AML-193 (cell line): ENCODE measurements at places on chromosomes 6 and 20.
A peak's percentile ranks its signal among the peaks of the same experiment; 100 is the strongest.

DNA sequence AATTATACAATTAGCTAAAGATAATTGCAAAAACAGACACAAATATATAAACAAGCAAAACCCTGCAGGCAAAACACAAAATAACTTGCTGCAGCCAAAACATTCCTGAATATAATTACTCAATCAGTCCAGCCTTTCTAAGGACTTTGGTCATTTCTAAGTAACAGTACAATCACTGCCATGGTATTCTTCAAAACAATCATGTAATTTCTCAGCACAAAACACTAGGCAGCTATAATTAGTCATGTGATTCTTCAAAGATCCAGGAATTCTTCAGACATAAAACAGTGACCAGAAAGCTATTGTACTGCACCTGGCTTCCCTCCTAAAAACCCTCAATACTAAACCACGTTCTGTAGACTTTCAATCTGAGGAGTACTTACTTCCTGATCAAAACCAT is 881.1 kb downstream of the EPHA7 start:
- DNase-seq: no peak

DNA sequence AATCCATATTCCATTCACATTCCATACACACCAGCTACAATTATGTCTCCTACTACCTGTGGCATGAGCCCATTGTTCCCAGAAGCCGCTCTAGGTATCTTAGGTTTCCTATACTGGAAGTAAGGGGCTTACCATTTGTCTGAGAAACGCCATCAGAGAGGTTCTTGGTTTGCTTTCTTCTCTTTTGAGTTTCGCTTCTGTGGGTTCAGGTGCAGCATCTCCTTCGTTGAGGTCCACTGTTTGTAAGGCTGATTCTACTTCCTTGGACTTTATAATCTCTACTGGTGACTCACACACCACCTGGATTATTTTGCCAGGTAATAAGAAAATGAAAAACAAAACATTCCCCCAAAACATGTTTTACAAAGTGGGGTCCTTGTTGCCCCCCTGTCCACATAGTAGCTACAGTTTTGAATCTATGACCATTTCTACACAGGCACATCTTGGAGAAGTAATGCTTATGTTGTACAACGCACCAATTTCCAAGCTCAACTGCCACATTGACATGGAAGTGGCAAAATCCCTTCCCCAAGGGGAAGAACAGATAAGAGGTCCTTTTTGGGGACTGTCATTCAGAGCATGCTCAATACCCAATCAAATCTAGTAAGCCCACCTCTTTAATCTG is 103.5 kb downstream of the BCAS1 start:
- DNase-seq: no peak

GRCh38 chr20:53629436-53629835 is 35.8 kb upstream of the ZNF217 start:
- DNase-seq: no peak

- no peak for DNase-seq
Observed at GRCh38 chr6:168700880-168701279, 259.9 kb downstream of the SMOC2 start.

- no peak for DNase-seq
Observed at GRCh38 chr6:35148167-35148741, 7.1 kb upstream of the TCP11 start.

- DNase-seq: peak; percentile 0
Observed at GRCh38 chr20:51700809-51701285, 67.3 kb downstream of the ATP9A start.

- DNase-seq: no peak
Observed at GRCh38 chr20:59837623-59838394, 95.6 kb downstream of the SYCP2 start.

- no peak for DNase-seq
Observed at GRCh38 chr6:26331218-26332073, 33.6 kb upstream of the BTN3A2 start.

GRCh38 chr20:1509237-1509636 is 18.0 kb upstream of the SIRPB2 start:
- peak; percentile 52 for DNase-seq

GRCh38 chr6:12266571-12266970 is 23.6 kb upstream of the EDN1 start:
- peak; percentile 86 for DNase-seq

- DNase-seq: no peak
Observed at GRCh38 chr20:45783656-45784294, 7.9 kb downstream of the WFDC3 start.

DNA sequence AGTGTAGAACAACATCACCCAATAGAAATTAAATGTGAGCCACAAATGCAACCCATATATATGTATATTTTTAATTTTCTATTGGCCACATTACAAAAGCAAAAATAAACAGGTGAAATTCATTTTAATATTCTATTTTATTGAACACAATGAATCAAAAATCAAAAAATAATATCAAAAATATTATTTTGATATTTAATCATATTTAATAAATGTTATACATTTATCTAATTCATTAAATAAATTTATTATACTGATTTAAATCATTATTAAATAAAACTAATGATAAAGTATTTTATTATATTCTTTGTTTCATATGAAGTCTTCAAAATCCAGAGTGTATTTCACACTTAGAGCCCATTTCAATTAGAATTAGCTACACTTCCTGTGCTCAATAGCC is 98.4 kb upstream of the MANEA start:
- DNase-seq: no peak

DNA sequence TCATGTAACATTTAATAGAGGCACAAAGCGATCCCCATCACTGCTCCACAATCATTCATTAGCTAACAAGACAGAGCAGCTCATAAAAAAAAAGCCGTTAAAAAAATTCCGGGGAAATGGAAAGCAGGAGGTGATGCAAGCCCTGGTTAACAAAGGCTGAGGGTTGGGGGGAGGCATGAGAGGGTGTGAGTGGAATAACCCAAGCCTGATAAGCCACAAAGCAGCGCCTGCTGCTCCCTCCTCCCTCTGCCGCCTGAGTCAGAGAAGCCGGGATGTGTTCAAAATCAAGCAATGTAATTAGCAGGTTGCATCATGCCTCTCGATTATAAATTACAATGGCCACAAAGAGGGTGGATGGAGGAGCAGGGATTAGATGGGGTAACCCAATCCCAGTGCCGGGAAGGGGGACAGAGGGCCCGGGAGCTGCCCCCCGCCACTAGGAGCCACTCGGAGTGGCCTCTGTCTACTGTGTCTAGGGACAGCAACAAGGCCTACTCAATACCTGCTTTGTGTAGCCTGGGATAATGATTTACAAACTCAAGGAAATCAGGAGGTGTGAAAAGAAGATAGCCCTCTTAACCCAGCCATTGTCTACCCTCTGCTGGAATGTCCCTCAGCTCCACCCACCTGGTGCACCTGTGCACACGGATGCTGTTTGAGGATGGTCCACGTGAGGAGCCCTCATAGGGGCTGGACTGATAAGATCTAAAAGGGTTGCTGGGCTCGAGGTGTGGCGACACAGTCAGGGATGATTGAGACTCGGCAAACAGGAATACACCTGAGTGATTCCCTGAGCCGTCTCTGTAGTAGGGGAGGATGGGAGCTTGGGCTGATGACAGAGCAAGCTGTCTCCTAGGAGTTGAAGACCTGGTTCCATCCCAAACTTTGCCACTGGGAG is 156.9 kb downstream of the VEGFA start:
- DNase-seq: no peak

GRCh38 chr6:169641461-169642085 is 60.3 kb downstream of the WDR27 start:
- no peak for DNase-seq

GRCh38 chr6:134347885-134348805 is 30.2 kb upstream of the SGK1 start:
- no peak for DNase-seq

DNA sequence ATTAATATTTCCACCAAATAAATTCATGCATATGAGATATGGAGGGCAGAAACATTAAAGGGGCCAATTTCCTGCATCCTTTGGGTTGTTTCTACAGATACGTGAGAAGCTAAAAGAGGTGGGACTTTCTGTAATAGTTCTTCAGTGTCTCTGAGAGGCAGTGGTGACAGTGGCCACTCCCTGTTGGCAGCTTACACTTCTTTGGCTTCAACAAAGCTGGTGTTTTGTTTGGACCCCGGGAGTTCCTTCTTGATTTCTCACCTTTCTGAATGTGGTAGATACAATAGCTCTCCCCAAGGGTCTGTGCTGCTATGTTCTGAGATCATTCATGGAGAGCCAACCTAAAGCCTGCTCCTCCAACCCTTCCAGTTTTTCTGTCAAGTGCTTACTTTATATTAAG is 7.8 kb downstream of the PLCB1 start:
- no peak for DNase-seq

DNA sequence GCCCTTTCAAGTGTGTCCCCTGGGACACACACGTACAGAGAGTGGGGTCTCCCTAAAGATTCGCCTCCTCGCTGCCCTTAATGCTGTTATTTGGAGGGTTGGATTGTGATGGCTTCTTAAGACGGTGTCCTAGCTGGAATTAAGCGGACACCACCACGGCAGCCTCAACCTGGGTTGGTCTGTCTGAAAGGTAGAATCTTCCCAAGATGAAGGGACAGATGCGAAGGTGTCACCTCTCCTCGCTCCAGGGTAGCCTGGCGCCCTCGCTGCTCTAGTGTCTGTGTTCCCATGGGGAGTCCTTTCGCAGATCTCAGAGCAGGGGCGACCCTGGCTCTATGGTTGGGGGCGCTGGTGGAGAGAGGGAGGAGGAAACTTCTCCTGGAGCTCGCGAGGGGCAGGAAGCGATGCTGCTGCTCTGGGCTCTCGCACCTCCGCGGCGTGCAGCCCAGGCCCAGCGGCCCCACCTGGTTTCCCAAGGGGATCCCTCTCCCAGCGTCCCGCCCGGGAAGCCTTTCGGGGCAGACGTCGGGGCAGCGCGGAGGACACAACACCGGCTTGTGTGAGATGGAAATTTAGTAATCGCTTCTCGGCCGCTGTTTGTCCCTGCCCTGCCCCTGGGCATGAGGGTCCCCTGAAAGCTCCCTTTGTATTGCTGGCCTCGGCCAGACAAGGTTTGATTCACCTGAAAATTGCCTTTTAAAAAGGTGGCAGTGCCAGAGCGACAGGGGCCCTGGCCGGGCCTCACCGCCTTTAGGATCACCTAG is 1.7 kb downstream of the RSPO3 start:
- no peak for DNase-seq

DNA sequence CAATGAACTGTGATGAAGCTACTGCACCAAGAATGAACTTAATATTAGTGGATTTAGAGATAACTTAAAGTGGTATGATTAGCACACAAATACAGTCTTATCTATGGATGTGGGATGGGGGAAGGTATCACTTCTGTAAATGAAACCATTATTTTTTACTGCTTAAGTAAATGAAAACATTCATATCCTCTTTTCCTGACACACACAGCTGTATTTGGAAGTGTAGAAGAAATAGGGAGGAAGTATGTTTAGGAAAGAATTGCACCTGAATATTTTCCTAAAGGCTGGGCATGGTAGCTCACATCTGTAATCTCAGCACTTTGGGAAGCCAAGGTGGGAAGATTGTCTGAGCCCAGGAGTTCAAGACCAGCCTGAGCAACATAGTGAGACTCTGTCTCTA is 96.8 kb downstream of the HIVEP2 start:
- no peak for DNase-seq

GRCh38 chr6:157376706-157377230 is 4.2 kb upstream of the ZDHHC14 start:
- DNase-seq: no peak

GRCh38 chr20:36097337-36098151 is 57.0 kb upstream of the EPB41L1 start:
- no peak for DNase-seq

- DNase-seq: no peak
Observed at GRCh38 chr6:44228836-44229235, 5.4 kb downstream of the SLC29A1 start.

- DNase-seq: no peak
Observed at GRCh38 chr6:144896289-144896688, 611.2 kb downstream of the UTRN start.

DNA sequence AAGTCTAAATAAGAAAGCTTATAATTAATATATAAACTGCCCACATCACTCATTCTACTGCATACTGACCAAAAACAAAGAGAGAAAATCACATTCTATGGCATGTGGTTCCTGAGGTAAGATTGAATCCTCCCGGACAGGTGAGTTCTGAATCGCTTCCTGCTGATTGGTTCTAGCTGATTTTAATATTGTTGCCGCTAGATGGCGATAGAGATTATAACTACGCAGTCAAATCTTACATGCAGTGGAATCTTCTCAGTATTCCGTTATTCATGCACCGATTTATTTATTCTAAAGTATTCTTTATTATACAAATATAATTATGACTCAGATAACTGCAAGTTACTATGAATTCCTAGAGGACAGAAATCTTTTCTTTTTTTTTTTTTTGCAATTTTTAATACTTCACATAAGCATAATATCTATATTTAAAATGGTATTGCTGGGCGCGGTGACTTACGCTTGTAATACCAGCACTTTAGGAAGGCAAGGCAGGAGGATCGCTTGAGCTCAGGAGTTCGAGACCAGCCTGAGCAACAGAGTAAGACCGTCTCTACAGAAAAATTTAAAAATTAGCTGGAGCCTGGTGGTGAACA is 24.2 kb upstream of the TMX4 start:
- peak; percentile 71 for DNase-seq

DNA sequence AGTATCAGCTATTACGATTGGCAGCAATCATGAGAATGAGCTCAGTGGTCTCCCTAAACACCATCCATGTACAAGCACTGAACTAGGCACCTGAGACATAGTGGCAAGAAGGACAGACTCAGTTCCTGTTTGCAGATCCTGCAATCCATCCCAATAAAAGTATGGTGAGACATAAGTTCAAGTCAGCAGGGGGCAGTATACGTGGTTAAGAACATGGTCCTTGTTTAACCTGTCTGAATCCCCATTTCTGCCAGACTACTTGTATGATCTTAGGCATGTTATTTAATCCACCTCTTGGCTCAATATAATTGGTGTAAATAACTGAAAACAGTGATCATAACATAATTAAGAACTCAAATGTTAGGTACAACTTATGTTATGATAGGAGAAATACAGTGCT is 33.2 kb upstream of the PNISR start:
- peak; percentile 43 for DNase-seq

DNA sequence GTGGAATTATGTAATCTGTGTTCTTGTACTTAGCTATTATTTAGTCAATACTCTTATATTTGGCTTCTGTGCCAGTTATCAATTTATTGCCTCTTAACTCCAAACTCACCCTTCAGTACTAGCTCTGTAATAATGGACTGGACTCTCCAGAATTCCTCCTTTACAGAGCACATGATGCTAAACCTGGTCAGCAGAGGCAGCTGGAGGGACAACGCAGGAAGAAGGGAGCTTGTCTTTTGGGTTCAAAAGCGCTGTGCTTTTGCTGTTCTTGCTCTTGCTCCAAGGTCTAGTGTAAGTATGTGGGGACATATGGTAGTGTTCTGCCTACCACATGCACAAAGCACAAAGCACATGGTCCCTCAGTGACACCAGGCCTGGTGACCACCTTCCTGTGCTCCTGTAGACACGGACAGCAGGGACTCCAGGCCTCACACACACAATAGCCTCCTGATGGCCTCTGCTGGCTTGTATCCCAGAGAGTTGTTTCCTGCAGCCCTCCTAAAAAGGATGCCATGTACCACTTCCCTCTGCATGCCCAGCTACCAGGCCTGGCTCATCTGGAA is 46.1 kb downstream of the CHD6 start:
- DNase-seq: peak; percentile 29

GRCh38 chr6:158717341-158718330 is 67.8 kb downstream of the SYTL3 start:
- DNase-seq: no peak
